Upper lobe of right lung (tissue), 1 donor: ENCODE measurements at places on chromosomes 1 and 21. TPM values are rescaled to one million over a fixed set of nuclear protein-coding genes. Genes with fewer than 3 reads are reported as not detected.

The LCE1D gene
- not detected for total RNA-seq

The AADACL4 gene
- total RNA-seq: not detected

The NPL gene
- total RNA-seq: 44.5 TPM

The MAP3K7CL gene
- 7.6 TPM for total RNA-seq

- DNase-seq: no peak
- H3K36me3 ChIP-seq: no peaks in the 10 kb centered on the region
- H3K4me3 ChIP-seq: no peak overlapping the region
- no peak overlapping the region for H3K27ac ChIP-seq
Measured at GRCh38 chr1:241413974-241414373, 57.0 kb upstream of the RGS7 start.

DNA sequence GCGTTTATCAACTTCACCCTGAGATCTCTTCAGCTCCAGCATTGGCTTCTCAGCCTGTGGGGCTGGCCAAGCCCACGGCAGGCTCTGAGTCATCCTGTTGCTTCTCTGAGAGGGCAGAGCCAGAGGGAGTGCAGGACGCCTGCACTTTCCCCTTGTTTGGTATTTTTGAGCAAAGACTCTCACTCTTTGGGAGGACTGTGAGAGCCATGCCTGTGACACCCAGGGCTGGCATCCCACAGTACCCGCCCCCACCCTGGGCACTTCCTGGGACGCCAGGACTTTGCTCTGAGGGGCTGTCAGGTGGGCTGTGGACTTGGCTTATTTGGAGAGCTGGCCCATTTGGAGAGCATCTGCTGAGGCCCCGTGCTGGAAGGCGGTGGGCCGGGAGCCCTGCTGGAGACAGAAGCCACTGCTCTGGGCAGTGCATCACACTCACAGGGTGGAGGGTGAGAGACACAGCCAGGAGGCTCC lies 37.4 kb downstream of the VANGL1 start:
- H3K4me3 ChIP-seq: no peak overlapping the region
- no peaks in the 10 kb centered on the region for H3K27me3 ChIP-seq
- H3K36me3 ChIP-seq: peaks cover 9% of the 10 kb centered on the region
- H3K4me1 ChIP-seq: no peaks in the 10 kb centered on the region

DNA sequence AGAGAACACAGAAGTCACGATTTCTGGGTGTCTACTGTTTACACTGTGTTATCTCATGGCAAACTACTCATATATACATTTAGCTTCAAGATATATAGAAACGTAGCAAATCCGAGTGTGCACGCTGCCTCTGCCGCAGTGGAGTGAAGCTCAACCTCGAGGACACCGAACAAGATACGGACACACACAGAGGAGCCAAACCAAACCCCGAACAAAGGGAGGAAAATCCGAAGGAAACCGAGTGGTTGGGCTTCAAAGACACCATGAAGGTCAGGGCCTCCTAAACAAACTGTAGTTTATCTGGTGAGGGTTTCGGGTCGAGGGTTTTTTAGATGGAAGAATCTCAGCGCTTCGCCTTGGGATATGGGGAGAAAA lies 34.5 kb downstream of the SLC45A1 start:
- peaks cover 9% of the 10 kb centered on the region for H3K4me1 ChIP-seq
- peak overlapping the region; percentile 65 for H3K27ac ChIP-seq
- peaks cover 43% of the 10 kb centered on the region for H3K36me3 ChIP-seq
- no peak overlapping the region for H3K4me3 ChIP-seq
- no peak for DNase-seq

- H3K4me3 ChIP-seq: no peak overlapping the region
- no peak overlapping the region for H3K27ac ChIP-seq
- H3K4me1 ChIP-seq: peaks cover 32% of the 10 kb centered on the region
- H3K27me3 ChIP-seq: no peaks in the 10 kb centered on the region
Measured at GRCh38 chr1:168470901-168471431, 72.8 kb downstream of the XCL2 start.

GRCh38 chr1:12436817-12437599 lies 181.0 kb downstream of the DHRS3 start:
- H3K4me1 ChIP-seq: peaks cover 50% of the 10 kb centered on the region
- H3K4me3 ChIP-seq: no peak overlapping the region
- DNase-seq: no peak
- no peaks in the 10 kb centered on the region for H3K27me3 ChIP-seq

DNA sequence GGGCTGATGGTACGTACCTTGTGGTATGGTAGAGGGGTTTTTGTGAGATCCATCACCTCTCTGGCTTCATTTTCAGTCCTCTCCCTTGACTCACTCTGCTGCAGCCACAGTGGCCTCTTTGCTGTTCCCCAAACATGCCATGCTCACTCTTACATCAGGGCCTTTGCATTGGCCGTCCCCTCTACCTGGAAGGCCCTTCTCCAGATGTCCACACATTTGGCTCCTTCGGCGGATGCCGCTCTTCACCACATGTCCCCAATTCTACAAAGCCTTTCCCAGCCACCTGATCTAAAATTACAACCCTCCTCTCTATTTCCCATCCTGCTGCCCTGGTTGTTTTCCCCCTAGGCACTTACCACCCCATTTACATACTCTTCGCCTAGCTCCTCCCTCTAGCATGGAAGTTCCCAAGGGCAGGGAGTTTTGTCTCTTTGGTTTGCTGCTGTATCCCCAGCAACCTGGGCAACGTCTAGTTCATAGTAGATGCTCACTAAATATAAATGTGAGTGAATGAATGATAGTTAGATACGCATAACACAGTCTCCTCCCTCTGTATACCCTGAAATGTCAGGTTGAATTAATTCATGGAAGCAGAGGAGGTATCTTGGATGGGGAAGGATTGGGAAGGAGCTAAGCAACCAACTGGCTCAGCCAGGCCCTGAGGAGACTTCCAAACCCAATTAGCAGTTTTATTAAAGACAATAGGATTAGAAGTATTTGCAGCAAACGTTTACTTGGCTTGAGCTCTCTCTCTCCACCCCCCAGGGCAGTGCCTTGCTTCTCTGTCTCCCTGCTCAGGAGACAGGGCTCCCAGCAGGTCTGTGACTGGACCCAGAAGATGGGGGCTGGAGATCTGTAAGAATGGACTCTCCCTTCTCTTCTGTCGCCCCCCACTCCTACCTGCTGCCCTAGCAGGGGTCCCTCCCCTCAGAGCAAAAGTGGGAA lies 264.2 kb downstream of the GRIK3 start:
- peak; percentile 20 for DNase-seq
- no peak overlapping the region for H3K4me3 ChIP-seq
- H3K4me1 ChIP-seq: no peaks in the 10 kb centered on the region

DNA sequence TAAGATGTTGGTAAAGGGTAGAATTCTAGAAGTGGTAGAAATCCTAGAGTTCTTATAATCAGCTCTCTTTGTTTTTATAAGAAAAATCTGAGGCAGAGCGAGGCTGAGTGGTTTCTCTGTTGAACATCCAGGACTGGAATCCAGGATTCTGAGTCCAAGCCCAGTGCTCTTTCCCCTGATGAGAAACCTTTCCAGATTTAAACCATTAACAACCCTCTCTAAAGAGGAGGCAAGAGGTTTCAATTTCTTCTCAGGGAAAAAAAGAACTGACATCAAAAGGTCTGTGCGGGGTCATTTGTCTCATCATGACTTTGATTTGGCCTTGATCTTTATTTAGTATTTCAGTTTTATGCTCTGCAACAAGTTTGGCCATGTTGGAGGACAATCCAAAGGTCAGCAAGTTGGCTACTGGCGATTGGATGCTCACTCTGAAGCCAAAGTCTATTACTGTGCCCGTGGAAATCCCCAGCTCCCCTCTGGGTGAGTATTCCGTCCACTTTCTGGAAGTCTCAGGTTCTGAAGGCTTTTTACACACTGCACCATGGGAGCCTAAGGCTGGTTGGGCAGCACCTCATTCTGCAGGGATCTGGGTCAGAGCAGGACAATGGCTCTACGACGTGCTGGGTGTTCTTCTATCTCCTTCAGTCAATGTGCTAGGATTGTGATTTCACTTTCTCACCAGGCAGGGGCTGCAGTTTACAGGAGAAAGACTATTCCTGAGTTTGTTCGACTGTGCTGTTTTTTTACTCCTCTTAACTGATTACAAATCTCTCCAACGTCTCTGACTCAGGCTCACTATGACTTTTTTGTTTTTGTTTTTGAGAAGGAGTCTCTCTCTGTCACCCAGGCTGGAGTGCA lies 18.9 kb upstream of the CCT8 start:
- no peak overlapping the region for H3K4me3 ChIP-seq
- DNase-seq: no peak
- no peaks in the 10 kb centered on the region for H3K4me1 ChIP-seq
- no peak overlapping the region for H3K27ac ChIP-seq
- no peaks in the 10 kb centered on the region for H3K27me3 ChIP-seq

GRCh38 chr1:184504040-184504954 lies 117.5 kb downstream of the C1orf21 start:
- H3K27ac ChIP-seq: no peak overlapping the region
- no peaks in the 10 kb centered on the region for H3K36me3 ChIP-seq
- peaks cover 30% of the 10 kb centered on the region for H3K4me1 ChIP-seq
- no peak overlapping the region for H3K4me3 ChIP-seq
- no peak for DNase-seq
- no peaks in the 10 kb centered on the region for H3K27me3 ChIP-seq

DNA sequence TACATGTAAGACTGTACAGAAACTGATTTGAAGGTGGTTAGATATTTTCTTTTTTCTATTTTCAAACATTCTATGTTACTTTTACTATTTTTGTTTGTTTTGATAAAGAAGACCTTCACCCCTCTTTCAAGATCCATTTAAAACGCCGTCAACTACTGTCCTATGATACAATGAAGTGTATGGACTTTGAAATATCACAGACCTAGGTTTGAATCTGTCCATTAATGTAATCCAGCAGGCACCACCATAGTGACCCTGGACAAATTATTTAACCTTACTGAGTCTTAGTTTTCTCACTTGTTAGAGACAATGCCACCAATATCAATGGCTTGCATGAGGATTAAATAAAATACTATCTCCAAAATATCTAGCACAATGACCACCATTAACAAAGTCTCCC lies 2.0 kb downstream of the FRRS1 start:
- no peak for DNase-seq
- no peak overlapping the region for H3K27ac ChIP-seq
- H3K36me3 ChIP-seq: no peaks in the 10 kb centered on the region
- peaks cover 5% of the 10 kb centered on the region for H3K4me1 ChIP-seq
- no peak overlapping the region for H3K4me3 ChIP-seq

GRCh38 chr21:25171438-25171837 lies 435.8 kb downstream of the MRPL39 start:
- DNase-seq: no peak
- no peaks in the 10 kb centered on the region for H3K36me3 ChIP-seq
- H3K27ac ChIP-seq: no peak overlapping the region
- H3K27me3 ChIP-seq: no peaks in the 10 kb centered on the region
- no peak overlapping the region for H3K4me3 ChIP-seq
